Renal cortex interstitium (tissue), 15 donors: ENCODE measurements at places on chromosomes 16 and 17.

DNA sequence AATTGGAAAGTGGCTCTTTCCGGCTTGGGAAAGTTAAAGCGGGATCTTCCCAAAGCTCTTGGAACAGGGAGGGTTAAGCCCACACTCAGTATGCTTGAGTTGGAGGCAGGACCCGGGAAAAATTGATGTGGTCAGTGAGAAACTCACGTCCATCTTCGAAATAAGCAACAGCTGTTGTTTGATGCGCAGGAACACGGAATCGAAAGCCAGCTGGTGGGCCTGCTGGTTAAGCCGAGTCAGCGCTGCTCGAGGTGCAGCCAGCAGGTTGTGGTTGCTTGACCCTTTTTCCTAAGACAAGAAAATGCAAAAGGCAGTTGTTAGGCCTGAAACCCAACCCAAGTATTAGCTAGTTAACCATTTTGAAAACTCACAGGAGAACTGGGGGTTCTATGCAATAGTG is 49.4 kb downstream of the COG7 start:
- no peak for DNase-seq

DNA sequence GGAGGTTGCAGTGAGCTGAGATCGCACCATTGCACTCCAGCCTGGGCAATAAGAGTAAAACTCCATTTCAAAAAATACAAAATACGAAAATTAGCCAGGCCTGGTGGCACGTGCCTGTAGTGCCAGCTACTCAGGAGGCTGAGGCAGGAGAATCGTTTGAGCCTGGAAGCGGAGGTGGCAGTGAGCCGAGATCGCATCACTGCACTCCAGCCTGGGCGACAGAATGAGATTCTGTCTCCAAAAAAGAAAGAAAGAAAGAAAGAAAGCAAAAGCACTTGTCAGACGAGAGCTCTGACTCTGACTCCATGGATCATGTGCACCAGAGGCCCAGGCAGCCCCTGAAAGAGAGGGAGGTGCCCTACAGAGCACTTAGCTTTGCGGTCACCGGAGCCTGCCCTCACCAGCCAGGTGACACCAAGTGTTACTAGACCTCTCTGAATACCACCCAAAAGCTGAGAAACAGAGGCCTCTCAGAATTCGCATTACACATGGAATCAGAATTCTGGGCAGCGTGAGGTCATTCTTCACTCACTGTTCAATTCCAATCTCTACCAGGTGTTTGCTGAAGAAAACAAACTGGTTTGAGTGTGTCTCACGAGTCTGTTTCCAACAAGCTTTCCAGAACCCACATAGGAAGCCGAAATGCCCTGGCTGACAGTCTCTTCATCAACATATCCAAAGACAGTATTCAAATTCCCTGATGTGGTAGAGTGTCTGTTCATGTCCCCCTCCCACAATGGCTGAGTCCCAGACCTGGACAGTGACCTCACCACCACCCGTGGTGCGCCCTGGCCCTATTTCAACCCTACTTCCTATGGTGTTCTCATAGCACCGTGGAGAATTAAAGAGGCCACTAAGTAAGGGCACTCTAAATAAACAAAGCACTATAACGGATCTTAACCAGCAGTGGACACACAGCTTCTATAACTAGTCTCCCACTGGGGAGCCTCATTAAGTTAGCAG is 1.5 kb downstream of the FLCN start:
- DNase-seq, result no peak

DNA sequence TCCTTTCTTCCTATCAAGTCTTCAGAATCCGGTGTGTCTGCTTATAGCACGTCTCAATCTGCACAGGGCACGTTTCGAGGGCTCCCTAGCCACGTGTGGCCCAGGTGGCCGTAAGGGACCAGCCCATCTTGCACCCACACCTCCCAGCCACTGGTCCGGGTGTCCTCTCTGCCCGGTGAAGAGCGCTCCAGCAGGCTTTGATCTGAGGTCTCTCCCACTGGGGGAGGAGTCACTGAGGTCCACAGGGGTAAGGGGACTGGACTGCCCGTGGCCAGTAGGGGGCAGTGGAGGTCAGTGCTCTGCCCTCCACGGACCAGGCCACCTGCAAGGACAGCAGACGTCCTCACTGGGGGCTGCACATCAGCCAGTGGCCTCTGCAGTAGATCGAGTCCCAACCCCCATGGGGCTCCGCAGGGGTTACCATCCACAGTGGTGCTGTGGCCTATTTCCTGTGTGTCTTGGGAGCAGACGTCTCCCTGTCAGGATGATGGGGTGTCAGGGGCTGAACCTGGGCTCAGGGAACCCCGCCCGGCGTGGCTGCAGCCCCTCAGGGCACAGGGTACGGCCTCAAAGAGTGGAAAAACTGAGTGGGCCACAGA is 204.1 kb upstream of the CIBAR2 start:
- DNase-seq, result no peak

GRCh38 chr17:40443988-40444899 is 994 bp downstream of the IGFBP4 start:
- no peak for DNase-seq

GRCh38 chr17:79849953-79850352 is 10.7 kb upstream of the CBX4 start:
- DNase-seq, result no peak

- DNase-seq, result no peak
Measured at GRCh38 chr16:75267631-75268264, 16.3 kb upstream of the BCAR1 start.

DNA sequence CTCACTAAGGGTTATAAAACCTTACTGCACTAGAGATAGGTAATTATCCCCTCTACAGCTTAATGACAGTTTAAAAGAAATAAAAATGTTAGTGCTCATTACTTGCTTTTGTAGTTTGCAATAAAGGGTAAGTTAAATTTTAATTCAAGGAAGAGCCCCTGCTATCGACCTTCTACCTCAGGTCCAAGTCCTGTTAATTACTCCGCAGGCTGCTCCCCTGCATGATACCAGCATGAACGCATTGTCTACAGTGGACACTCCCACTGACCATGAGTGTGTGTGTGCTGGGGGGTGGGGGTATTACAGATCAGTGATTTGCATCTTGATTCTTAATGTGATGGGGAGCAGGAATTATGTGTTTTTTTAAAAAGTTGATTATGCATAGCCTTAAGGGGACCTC is 103.1 kb downstream of the AATF start:
- DNase-seq, result no peak
